Stimulated activated CD8-positive, alpha-beta memory T cell treated with anti-CD3 and anti-CD28 coated beads, Interleukin-2, amount 100 ng/mL, for 1 hour (primary cell): ENCODE measurements at places on chromosomes 3 and 15.

GRCh38 chr3:147409143-147410115 lies at the start of gene ZIC1:
Gene ZIC1, plus strand, starts transcription at chr3:147409365. Its CDS starts 748 bp downstream, at chr3:147410113.
- DNase-seq: no peak

- no peak for DNase-seq
Observed at GRCh38 chr3:96755519-96755918, 58.9 kb upstream of the EPHA6 start.

DNA sequence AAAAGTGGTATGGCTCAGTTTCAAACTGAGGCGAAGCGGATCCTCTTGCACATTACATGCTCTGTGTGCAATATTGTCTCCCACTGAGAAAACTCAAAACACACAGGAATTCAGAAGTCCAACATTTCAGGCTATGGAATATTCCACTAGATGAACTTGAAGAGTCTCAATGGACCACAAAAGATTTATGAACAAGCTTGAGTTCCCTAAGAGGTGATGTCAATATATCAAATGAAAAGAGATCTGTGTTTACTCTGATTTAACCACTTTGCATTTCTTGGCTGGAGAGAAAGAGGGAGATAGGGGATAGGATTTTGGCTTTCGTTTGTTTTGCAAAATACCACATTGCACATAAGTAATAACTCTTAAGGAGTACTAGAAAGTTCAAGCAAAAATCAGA lies 20.3 kb downstream of the PDZRN3 start:
- DNase-seq: no peak

DNA sequence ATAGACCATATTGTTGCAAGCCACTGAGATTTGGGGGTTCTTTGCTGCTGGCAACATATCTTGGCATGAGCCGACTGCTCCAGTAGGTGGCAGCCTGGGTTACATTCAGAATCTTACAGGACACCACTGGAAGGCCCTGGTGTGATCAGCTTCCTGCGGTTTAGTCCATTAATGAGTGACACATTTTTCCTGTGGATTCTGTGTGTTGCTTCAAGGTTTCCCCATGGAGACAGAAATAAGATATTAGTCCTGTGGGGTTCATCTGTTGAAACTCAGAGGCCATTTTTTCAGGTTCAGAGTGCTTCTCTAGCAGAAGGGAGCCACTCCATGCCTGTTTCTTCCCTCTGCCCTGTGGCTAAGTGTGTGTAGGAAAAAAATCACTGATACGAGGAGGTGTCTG lies 116.2 kb downstream of the MFSD1 start:
- no peak for DNase-seq

DNA sequence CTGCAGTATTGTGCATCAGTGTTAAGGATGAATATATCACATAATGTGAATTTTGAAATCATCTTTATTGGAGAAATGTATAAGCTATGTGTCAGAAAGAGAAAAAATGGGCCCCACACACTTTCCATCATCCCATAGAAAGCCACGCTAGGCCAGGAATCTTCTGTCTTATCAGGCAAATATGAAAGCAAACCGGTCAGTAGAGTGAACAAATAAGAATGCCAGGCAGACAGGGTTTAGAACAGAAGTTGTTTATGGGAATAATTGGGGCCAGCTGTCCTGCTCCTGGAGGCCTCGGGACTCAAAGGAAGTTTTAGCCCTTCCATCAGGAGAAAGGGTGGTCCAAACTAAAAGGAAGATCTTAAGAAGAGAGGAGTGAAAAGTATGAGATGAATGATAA lies 39.5 kb downstream of the ZNF280D start:
- DNase-seq: no peak

GRCh38 chr3:56468184-56469106 lies at the start of gene ERC2:
Gene ERC2, minus strand, starts transcription at chr3:56468467.
- DNase-seq: no peak

DNA sequence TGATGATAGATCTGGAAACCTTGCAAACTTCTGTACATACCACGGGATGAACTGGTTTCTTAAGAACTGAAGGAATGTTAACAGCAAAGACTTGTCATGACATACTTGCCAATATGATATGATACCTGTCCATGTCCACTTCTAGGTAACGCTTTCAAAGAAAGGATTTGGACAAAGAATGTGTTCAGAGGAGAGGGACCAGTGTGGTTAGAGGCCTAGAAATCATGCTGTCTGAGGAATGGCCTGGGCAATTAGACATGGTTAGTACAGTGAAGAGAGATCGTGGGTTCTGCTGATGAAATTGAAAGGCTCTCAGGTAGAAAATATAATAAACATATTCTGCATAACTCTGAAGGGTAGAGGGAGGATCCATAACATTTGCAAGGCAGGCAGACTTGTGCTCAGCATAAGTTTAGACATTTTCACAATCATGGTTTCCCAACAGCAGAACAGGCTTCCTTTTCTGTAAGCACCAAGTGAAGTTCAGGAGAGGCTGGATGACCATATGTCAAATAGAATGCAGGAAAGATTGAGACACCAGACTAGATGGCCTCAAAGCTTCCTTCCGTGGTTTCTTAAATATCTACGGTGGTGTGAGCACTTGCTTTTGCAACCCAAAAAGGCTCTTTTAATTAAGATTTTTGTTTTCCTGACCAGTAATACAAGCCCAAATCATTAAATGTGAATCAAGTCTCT lies 39.9 kb downstream of the TGFBR2 start:
- no peak for DNase-seq

- no peak for DNase-seq
Observed at GRCh38 chr3:127764841-127765362, 57.4 kb downstream of the MGLL start.

DNA sequence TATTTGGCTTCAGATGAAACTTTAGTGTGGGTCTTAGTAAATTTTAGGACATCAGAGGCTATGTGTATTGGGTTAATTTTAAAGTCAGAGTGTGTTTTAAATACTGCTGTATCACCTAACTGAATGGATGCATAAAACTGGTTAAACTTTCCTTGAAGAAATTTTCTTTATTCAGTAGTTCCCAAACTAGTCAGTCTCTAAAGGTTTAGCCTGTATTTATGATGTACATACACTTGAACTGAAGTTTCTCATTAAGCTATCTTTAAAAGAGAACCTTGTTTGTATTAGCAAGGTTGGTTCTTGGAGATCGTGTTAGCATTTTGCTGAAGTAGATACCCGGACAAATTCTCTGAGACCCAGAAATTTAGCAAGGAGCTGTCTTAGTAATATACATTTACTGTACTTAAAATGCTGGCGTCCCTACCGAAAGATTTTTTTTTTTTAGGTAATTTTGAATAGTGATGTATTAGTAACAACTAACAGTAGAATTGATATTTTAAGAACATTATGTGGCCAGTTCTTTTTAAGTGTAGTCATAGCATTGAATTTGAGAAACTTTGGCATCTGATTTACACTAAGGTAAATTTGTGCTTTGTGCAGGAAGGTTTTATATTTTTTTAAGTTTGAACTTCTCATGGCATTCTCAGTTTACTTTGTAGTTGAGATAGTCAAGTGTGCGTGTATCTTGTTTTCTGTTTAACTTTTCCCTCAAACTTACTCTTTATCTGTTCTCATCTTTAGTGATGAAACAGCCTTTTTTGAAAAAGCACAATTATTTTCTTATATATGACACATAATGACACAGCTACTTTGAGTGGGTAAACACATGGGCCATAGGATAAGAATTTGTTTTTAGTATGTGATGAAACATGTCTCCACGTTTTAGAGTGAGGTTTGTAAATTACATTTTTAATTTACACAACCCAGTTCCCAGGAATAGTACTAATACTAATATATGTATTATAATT lies 2.9 kb downstream of the DIPK2A start:
- no peak for DNase-seq

GRCh38 chr3:50585919-50586762 lies 16.8 kb downstream of the HEMK1 start:
- DNase-seq: no peak
